ENCODE measurements at places on chromosomes 16 and 17. TPM values are rescaled to one million over a fixed set of nuclear protein-coding genes. Genes with fewer than 3 reads are reported as not detected.

DNA sequence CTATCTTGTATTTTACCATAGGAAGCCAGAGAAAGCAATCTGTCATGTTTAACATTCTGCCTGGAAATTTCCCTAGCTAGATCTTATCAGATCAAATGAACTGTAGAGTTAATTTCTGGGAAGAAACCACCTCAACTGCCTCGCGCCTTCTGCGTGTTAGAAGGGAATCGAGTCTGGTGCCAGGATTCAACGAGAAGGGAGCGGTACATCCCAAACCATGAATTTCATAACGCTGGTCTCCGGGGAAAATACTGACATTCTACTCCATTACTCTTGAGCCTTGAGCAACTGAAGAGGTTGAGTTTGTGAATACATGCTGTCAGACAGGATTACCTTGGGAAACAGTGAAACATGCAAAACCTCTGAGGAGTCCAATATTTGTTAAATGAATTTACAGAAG, 35.2 kb downstream of the MPHOSPH6 start:
- H3K27me3 ChIP-seq: no peaks in the 10 kb centered on the region
- no peak overlapping the region for H3K27ac ChIP-seq
- peaks cover 10% of the 10 kb centered on the region for H3K4me1 ChIP-seq
- H3K36me3 ChIP-seq: no peaks in the 10 kb centered on the region
- DNase-seq: no peak

WFDC1 gene
- total RNA-seq: 0.47 TPM

NOXO1 gene
- 11.8 TPM for total RNA-seq

PLXDC1 gene
- total RNA-seq: 0.39 TPM

- H3K4me1 ChIP-seq: no peaks in the 10 kb centered on the region
- H3K36me3 ChIP-seq: no peaks in the 10 kb centered on the region
- H3K27ac ChIP-seq: no peak overlapping the region
- no peak overlapping the region for H3K4me3 ChIP-seq
Observed at GRCh38 chr17:32275060-32276042, 9.7 kb downstream of the RHBDL3 start.

KRT25 gene
- total RNA-seq: not detected

Measured in Calu3 (cell line).